ENCODE measurements at places on chromosomes 2 and 18.

- DNase-seq: no peak
Observed at GRCh38 chr2:43192744-43193651, 33.4 kb downstream of the ZFP36L2 start.

GRCh38 chr2:191109888-191110287 is 40.9 kb downstream of the STAT4 start:
- no peak for DNase-seq

GRCh38 chr2:209505410-209505809 is 81.6 kb downstream of the MAP2 start:
- DNase-seq: no peak

DNA sequence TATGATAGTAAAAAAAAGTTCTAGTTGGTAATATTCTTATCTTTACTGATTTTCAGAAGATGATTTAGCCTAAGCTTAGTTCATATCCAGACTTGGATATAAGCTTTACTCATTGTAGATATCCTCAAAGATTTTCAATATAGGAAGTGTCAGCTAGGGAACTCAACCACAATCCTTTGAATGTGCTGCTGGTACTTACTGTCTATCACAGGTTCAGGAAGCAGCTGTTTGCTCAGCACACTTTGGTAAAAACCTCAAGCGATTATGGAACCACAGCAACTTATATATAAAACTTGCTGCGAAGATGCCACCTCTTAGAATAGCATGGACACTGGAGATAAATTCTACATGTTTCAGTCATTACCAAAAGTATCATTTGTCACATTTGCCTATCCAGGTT is 60.1 kb upstream of the TNFRSF11A start:
- DNase-seq: no peak

- DNase-seq: peak; percentile 55
Observed at GRCh38 chr2:17879913-17880274, 1.4 kb downstream of the KCNS3 start.

GRCh38 chr18:46715062-46715461 is 41.8 kb downstream of the ST8SIA5 start:
- DNase-seq: no peak

DNA sequence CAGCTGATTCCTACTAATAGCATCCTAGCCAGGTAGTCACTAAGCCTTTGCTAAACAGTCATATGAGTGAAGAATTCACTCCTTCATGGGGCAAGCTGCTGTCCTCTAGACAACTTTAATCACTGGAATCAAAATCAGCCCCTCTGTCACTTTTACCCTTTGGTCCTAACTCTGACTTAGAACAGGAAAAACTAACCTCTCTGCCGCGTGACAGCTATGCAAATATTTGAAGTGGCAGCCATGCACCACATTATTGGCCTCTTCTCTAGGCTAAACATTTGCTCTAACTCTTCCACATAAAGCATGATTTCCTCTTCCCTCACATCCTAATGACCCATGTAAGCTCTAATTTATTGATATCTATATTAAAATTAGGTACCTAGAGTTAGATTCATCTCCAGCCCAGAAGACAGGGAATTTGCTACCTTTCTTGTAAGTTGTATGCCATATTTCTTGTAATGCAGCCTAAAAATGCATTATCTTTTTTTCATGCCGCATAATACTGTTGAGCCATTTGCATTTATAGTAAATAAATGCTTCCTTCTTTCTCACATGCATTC is 12.8 kb upstream of the ONECUT2 start:
- no peak for DNase-seq

- DNase-seq: no peak
Observed at GRCh38 chr2:31735716-31736115, 155.0 kb upstream of the SRD5A2 start.

DNA sequence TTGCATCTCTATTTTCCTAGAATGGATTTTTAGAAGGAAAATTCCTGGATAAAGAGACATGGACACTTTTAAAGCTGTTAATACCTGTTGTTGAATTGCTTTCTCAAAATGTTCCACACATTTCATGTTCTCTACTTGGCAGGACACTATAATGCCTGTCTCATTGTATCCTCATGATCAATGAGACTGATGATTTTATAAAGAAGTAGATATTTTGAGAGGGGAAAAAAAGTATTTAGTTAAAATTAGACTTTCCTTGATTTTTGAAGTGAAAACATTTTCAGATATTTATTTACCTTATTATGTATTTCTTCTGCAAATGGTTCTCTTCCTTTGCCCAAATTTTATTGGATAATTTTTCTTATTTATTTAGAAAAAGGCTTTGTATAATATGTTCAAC is 242.5 kb downstream of the MYCN start:
- DNase-seq: no peak

DNA sequence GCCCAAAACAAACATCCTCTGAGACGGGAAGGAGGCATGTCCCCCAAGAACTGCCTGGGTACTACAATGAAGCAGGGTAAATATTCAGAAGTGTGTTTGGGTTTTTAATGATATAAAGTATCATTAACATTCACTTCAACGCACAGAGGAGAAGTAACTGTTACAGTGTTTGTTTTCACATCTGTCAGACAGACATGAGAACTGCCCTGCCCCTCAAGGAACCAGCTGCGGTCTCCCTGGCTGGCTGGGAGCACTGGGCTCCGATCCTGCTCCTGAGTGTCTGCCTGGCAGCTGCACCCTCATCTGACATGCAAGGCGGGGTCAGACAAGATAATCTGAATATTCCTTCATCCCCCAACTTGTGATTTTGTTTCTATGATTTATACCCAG is 75.6 kb downstream of the MBP start:
- no peak for DNase-seq

- no peak for DNase-seq
Observed at GRCh38 chr2:136920652-136921333, 155.4 kb downstream of the THSD7B start.

DNA sequence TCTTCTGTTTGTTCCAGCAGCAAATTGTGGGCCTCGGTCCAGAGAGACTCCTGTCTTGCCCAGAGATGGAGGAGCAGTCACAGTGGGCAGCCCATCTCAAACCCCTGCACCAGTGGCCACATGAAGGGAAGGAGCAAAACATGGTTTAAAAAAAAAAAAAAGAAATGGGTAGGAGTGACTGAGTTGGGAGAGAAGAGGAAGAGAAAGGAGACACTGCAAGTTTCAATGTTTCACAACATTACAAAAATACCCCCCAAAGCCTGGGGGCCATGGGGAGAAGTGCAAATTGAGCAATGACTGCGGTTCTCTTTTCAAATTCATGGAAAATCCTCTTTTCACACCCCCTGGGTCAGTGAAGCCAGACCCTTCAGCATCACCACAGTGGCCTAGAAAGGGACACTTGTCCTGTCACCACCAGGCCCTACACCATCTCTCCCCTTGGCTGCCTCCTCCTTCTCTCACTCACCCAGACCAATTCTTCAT is 117.1 kb downstream of the ZFP36L2 start:
- DNase-seq: no peak

Data from epithelial cell of esophagus (primary cell).